ENCODE measurements at places on chromosomes 4 and X.

DNA sequence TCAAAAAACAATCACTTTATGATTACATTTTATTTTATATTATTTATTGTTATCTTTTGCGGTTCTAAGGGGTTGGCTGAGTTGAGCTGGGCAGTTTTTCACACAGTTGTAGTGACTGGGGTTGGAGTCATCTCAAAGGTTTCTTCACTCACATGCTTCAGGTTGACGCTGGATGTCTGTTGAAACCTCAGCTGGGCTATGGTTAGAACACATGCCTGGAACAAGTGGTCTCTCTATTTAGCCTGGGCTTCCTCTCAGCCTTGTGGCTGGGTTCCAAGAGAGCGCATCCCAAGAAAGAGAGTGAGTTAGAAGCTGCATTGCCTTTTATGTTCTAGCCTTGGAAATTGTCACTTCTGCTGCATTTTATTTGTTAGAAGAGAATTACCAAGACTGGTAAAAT, 87.4 kb downstream of the CBLL2 start:
- DNase-seq, result no peak

- DNase-seq, result peak; percentile 52
Observed at GRCh38 chr4:111323496-111323895, 700.6 kb upstream of the PITX2 start.

DNA sequence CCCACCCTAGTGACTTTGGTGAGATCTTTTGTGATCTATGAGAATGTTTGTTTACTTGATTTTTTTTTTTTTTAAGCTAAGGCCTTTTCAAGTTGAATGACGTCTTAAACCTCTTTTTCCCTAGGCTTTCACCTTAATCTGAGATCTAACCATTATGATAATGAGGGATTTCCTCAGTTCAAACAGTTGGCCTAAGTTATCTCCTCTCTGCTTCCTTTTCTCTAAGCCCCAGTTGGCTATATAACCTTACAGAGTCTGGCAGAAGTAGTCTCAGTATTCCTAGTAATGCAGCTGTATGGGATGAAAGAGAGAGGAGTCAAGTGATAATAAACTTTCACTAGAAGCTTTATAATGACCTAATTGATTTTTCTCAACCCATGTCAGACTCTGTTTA, 99.0 kb downstream of the STIM2 start:
- no peak for DNase-seq

DNA sequence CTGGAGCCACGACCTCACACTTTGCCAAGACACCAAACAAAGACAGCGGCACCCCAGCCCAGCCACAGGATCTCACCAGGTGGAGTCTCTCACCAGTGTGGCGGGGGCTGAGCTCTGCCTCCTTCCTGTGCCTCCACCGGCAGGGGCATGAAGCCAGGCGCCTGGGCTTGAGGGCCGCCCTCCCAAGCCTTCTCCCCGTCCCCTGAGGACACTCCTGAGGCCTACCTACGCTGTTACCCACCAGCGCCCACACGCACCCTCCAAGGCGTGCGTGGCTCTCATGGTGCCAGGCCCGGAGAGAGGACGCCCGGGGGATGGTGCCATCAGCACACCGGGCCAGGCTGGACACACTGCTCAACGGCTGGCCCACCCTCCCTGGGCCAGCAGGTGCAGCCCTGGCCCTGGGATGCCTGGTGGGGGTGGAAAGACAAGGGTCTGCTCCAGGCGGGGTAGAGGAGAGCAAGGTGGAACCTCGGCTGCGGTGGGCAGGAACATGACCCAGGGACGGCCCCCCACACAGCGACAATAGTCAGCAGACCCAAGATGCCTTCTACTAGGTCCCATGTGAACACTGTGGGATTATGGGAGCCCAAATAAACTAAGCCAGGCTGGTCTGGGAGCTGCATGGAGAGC, 22.1 kb downstream of the NELFA start:
- DNase-seq, result no peak

DNA sequence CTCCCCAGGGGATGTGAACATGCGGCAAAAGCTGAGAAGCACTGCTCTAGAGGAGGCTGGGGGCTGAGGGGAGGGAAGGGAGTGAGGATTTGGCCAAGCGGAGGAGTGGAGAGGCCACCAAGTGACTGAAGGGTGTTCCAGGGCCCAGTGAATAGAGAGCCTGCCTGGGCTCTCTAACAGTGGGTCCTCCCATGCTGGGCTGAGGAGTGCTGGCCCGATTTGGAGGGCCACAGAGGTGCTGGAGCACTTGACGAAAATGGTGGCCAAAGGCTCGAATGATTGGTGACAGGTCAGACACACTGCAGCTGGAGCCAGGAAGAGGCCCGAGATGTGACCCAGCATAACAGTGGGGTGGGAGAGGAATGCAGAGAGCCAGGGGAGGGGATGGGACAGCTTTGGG, 37.5 kb upstream of the MAP3K15 start:
- no peak for DNase-seq

DNA sequence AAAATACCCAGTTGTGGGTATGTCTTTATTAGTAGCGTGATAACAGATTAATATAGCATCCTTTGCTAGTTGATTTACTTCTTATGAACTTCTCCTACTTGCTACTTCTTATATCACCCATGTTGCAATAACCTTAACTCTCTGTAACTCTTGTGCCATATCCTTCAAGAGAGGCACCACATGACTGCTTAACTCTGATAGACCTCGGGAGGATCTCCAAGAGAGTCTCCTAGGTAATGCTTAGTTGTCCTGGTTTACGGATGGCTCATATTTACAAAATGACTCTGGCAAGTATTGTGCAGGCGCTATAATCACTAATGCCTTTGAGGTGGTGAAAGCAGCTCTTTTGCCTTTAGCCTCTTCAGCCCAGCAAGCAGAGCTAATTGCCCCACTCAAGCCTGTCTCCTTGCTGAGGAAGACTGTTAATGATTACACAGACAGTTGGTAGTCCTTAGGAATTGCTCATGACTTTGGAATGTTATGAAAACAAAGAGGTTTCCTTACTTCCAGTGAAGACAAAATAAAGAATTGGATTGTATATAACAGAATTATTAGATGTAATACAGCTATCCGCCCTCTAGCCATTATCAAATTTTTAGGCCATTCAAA, 1305.8 kb downstream of the PCDH7 start:
- peak; percentile 41 for DNase-seq

DNA sequence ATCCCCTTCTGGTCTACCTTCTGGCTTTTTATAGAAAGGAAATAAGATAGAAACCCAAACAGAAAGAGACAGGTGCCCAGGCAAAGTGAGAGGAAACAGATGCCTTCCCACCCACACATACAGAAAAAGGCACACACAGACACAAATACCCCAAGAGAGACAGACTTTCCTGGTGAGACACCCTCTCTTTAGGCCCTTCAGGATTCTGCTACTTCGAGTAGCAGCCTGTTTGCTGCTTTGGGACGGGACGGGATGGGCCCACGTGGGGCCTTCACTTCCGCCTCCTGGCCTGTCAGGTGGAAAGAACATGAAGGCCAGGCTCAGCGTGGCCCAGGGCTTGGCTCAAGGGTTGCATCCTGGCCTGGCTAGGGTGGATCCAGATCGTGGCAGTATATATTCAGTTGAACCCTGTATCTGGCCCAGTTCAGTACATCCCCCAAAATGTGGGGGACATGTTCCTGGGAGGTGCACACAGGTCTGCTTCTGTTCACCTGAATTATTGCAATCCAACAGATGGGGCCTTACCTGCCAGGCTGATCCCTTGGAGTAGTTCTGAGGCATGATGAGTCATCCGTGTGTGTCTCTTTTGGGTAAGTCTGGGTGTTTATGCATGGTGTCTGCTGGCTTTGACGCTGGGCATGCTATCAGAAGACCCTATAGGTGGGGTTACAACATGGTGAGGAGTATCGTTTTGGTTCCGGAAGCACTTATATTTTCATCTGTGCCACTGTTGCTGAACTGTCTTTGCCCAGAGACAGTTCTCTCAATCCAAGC, 2.4 kb downstream of the ZNF275 start:
- DNase-seq, result no peak

DNA sequence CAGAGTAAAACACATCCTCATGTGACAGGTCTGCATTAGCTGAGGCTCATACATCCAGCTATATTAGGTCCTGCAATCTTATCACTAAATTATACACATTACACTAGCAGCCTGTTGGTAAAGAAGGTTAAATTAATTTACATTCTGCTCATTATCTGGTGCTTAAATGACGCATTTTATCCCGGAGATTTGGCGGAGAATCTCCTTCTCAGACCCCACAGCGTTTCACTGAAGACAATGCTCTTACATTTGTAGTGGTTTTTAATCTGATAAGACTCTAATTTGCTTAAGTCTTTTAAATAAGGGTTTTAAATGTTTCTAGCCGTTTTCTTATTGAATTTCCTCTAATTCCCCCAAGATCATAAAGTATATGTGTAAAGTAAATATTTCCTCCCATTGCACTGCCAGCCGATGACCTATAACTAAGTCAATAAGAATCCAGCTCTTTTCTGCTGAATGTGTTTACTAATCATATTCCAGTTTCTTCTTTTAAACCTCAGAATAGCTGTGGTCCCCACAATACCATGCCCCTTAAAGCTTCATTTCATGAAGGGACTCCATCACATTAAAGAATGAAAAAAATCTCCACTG, 2.1 kb upstream of the PITX2 start:
- no peak for DNase-seq

DNA sequence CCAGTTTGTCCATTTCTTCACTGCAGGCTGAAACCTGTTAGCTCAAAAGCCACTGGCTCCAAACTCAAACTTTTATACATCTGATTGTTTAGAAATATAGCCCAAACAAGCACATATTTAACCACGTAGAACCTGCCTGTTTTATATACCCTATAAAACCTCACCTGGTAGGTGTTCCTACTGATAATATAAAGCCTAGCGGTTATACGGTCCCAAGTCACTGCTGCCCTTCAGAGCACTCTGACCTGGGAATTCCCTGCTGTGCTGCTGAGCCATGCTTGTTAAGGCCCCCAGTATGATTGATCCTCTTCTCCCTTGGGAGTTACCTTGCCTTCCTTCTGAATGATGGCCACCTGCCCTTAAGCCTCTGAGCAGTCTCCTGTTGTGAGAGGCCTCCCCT, 432.8 kb upstream of the LCORL start:
- DNase-seq, result no peak

- DNase-seq, result no peak
Observed at GRCh38 chr4:122823476-122823875, 3.2 kb upstream of the FGF2 start.

DNA sequence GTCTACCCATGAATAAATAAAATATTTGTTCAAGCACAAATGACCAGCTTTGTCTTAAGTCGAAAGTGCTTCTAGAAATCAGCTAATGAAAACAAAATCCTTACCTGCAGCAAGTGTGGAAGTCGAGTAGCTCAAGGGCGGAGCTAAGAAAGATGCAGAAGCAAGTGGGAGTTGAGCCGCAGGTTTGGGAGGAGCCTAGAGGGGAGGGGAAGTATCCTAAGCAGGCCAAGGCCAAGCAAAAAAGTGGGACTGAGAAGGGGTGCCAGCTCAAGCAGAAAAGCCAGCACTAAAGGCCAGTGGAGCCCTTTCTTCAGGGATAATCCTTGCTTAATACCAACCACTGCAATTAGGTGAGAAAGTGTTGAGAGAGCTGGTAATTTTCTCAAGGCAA, 60.8 kb downstream of the DLG3 start:
- DNase-seq, result no peak

DNA sequence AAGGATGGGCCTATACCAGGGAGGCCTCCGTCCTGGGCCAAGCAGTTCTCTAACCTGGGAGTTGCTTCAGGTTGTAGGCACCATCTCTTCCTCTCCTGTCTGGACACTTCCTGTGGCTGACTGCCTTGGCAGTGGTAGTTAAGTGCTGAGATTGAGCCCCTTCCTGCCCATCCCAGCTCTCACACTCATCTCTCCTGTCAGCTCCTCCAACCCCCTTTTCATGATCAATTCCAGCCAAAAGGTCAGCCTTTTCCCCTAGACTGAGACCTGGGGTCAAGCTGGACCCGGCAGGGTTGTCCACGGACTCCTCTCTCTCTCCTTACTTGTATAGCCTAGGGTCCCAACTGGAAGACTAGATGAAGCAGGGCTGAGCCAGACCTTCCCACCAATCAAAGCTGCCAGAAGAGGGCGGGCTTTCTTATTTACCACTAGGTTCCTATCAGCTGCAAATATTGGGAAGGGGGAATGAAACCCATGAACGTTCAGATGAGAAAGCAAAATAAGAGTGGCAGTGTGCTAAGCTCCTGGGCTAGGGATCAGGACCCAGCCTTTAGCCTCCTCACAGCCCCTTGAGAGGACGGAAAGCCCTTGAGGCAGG, 34.5 kb downstream of the KDM5C start:
- no peak for DNase-seq

GRCh38 chr4:112167794-112168193, 22.5 kb downstream of the FAM241A start:
- no peak for DNase-seq

GRCh38 chr4:134201216-134202161, at the start of gene PABPC4L:
TSS of gene PABPC4L (minus strand) at chr4:134201789. CDS start at chr4:134201019, 770 bp downstream.
- peak; percentile 28 for DNase-seq

DNA sequence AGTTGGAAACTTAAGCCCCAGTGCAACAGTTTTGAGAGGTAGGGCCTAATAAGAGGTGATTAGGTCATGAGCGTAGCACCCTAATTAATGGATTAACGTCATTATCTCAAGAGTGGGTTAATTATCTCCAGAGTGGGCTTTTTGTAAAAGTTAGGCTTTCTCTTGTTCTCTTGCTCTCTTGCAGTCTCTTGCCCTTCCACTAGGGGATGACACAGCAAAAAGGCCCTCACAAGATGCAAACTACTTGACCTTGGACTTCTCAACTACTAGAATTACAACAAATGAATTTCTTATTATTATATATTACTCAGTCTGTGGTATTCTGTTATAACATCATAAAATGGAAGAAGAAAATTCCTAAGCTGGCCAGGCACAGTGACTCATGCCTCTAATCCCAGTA, 22.1 kb upstream of the NDST3 start:
- DNase-seq, result no peak

- no peak for DNase-seq
Observed at GRCh38 chrX:133983256-133983973, 2.0 kb downstream of the GPC3 start.

Data from fibroblast of gingiva (primary cell).